ENCODE measurements at places on chromosomes 13 and 19.

DNA sequence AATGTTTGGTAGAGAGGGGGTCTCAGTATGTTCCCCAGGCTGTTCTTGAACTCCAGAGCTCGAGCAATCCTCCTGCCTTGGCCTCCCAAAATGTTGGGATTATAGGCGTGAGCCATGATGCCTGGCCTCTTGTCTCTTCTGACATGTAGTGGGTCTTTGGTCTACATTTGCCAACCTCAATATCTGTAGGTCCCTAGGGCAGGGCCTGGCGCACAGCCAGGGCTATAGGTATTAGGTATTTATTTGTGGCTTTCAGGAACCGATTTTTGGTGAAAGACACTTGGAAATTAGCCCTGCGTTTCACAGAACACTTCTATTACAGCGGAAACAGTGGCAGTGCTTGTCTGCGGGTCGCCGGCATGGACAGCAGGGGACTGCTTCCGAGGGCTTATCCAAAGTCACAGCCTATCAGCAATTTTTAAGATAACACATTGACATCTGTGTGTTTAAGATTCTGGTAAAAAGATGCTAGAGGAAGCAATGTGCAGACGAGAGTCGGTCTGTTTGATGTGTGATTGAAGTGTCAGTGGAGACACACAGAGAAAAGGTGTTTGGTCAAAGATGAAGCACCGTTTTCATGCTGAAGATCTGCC lies 14.5 kb downstream of the ZNF536 start:
- DNase-seq: no peak

DNA sequence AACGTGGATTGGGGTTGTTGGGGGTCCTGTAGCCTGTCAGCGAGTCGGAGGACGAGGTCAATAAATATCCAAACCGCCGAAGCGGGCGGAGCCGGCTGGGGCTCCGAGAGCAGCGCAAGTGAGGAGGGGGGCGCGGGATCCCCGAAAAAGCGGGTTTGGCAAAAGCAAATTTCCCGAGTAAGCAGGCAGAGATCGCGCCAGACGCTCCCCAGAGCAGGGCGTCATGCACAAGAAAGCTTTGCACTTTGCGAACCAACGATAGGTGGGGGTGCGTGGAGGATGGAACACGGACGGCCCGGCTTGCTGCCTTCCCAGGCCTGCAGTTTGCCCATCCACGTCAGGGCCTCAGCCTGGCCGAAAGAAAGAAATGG lies 754 bp upstream of the SIX5 start:
- DNase-seq: peak; percentile 40

DNA sequence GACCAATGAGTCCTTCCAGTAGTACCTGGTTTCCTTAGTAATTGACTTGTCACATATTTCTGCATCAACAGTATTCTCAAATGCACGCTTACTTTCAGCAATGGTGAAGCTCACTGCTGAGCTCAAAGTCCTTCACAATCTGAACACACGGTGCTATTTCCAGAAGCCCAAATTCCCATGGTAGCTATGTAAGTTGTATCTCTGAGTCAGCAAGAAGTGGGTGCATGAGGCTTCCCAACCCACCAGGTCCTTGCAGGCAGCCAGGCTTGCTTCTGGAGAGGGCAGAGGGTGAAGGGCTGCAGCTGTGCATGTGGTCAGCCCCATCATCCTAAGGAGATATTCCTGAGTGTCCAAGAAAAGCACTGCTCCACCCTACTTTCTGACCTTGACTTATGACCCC lies 25.7 kb downstream of the COL4A2 start:
- DNase-seq: no peak

GRCh38 chr19:40702337-40703012 lies 12.0 kb upstream of the NUMBL start:
- peak; percentile 91 for DNase-seq

DNA sequence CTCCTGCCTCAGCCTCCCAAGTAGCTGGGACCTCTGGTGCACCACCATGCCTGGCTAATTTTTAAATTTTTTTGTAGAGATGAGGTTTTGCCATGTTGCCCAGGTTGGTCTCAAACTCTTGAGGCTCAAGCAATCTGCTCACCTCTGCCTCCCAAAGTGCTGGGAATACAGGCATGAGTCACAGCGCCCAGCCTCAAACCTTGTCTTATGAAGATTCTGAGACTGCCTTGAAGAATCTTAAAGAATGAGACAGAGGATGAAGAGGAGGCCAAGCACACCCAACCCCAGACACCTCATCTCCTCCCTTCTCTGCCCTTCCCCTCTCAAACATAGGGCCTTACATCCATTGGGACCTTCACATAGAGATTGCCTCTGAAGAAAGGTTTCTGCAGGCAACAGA lies 179.7 kb downstream of the ABCC4 start:
- no peak for DNase-seq

DNA sequence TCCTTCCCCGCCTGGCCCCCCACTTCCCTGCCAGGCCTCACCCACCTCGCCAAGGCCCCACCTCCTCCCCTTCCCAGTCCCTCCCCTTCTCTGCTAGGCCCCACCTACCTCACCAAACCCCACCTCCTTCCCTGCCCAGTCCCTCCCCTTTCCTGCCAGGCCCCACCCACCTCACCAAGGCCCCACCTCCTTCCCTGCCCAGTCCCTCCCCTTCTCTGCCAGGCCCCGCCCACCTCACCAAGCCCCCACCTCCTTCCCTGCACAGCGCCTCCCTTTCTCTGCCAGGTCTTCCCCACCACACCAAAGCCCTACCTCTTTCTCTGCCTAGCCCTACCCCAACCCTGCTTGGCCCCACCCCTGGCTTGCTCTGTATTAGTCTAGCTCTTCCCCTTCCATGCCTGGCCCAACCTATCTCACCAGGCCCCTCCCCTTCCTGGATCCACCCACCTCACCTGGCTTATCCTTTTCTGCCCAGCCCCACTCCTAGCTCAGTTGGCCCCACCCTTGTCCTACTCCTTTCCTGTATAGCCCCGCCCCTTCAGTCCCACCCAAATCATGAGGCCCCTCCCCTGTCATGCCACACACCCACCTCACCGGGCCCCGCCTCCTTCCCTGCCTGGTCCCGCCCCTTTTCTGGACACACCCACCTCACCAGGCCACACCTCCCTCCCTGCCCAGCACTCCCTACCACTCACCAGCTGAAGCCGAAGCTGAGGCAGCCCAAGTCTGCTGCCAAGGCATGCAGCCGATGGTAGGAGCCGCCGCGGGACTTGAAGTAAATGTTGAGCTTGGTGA lies 16.2 kb downstream of the CERS1 start:
- DNase-seq: peak; percentile 57

Measured in WERI-Rb-1 (cell line).